KG1 (cell line): ENCODE measurements at places on chromosomes 5 and 9.

DNA sequence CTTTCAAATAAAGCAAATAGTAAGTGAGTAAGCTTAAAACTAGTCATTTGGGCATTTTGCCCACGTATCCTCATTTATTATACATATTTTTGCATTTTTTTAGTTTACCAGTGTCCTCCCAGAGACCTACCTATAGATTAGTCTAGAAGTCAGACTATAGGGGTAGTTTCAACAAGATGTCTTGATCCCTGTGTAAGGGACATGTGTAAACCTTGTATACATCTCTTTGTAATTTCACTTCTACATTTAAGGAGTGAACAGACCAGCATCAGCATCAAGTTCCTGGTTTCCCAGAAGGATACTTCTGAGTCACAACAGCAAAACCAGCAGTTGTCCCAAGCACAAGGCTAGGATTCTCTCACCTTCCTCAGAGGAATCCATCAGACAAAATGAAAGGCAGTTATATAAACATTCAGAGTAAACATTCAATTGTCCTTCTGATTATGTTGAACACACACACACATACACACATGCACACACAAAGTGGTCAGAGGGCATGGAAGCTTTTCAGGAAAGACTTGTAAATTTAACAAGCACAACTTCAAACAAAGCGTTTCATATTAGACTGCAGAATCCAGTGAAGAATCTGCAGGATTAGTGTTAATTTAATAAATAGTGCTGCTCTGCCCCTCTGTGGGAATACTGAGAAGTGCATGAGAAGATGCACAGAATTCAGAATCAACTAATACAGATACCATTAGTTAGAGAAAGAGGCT lies 55.4 kb downstream of the HINT1 start:
- peak; percentile 4 for DNase-seq

GRCh38 chr9:98775831-98776441 lies 20.4 kb downstream of the ANKS6 start:
- DNase-seq, result peak; percentile 28

- no peak for DNase-seq
These were observed 169.6 kb upstream of the ADRA1B start for GRCh38 chr5:159746707-159747106.

- DNase-seq, result no peak
These were observed 1.5 kb downstream of the PIP5K1B start for GRCh38 chr9:68706363-68707201.

GRCh38 chr5:139569270-139569955 lies 8.3 kb downstream of the UBE2D2 start:
- no peak for DNase-seq
